ENCODE measurements at places on chromosomes 1 and 21.

DNA sequence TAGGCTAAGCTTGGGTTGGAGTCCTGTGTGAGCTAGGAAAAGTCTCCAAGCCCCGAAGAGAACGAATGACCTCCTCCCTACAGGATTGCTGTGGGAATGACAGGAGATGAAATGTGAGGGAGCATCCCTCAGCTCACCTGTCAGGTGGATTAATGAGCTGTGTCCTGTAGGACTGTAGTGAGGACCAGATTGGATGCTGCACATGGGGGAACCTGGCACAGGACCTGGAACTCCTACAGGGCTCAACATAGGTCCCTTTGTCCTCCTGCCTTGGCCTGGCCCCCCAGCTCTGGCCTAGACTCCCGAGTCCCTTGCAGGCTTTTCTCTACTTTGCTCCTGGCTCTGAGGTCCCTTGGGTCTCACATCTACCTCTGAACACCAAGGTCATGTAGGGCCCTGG, 155.7 kb downstream of the PTPRU start:
- no peak for DNase-seq

- DNase-seq = no peak
Measured at GRCh38 chr1:207866471-207867135, 44.3 kb downstream of the CD34 start.

- DNase-seq = no peak
Measured at GRCh38 chr1:185398022-185398421, 81.0 kb upstream of the IVNS1ABP start.

GRCh38 chr1:12573015-12573825, 44.8 kb downstream of the DHRS3 start:
- DNase-seq = no peak

- DNase-seq = no peak
Measured at GRCh38 chr1:42454403-42454802, 1.4 kb downstream of the ZMYND12 start.

DNA sequence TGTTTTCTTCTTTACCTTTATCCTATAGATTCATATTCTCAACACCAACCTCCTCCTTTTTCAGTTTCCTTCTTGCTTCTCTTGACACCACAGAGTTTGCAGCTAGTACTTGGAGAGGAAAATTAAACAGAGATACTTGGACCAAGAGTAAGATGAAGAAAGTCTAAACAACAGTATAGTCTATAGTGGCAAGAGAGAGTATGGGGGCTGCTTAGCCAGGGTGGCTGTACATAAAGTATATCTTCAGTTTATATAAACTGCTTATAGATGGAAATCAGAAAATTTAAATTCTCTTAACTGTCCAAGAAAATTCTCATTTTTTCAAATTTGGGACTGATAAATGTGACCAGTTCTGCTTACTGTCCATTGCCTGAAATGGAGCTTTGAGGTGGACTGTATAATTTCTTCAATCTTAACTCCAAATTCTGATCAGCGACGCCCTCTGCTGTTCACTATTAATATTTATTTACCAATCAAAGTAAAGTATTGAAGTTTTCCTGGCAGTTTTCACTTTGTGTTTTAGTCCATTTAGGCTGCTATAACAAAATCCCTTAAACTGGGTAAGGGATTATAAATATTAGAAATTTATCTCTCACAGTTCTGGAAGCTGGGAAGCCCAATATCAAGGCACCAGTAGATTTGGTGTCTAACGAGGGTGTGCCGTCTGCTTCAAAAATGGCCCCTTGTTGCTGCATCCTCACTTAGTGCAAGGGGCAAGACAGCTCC, 14.8 kb upstream of the METTL18 start:
- no peak for DNase-seq

DNA sequence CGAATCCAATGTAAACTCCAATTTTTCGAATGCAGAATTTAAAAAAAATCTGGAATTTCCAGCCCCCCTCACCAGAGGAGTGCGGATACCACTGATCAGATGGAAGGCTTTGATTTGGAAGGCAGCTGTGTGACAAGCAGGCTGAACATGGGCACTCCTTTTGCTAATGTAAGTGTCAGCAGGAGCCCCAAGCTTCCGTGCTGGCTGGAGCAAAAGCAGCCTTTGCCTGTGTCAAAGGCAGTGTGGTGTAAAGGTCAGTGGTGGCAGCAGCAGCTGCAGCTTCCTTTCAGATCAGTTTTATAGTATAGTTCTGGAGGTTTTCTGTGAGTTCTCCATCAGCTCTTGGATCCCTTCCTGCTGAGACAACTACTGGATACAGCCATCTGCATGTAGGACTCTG, 259.9 kb downstream of the CTH start:
- DNase-seq = no peak

GRCh38 chr1:57874418-57874877, 450.6 kb upstream of the DAB1 start:
- no peak for DNase-seq

- DNase-seq = no peak
Measured at GRCh38 chr1:22749919-22750684, 39.5 kb downstream of the EPHB2 start.

DNA sequence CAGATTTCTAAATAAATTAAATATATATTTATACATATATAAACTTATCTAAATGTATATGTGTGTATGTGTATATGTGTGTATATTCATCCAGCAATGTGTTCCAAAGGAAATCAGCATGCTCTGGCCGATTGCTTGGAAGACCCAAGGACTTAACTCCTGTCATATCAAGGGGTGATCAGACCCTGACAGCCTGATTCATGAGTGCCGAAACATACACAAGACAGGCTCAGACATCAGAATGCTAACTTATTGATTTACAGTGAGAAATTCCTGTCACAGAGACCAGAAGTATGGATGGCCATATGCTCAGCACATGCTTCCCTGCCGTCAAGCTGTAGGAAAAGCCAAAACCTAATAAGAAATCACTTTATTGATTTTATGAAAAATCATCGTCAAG, 545.1 kb upstream of the NR5A2 start:
- DNase-seq = no peak

DNA sequence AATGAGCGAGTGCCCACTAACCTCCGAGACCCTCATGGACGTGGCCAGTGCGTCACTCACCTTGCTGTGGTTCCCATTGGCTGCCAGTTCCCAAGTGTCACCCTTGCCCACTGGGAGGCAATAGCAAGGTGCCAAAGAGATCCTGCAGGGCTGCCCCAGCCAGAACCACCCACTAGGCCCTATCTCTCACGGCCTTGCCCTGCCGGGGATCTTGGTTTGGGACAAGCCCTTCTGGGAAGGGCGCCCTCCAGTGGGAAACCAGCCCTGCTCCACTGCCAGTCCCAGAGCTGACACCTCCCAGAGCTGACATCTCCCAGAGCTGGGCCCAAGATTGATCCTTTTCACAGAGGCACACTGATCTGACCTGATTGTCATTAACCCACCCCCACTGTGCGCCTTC, 2.1 kb upstream of the SELENON start:
- DNase-seq = no peak

- DNase-seq = peak; percentile 47
Measured at GRCh38 chr1:84301004-84301784, at the start of gene SAMD13. SAMD13 (plus strand) TSS chr1:84301708; CDS start chr1:84303235, 1,527 bp downstream.

DNA sequence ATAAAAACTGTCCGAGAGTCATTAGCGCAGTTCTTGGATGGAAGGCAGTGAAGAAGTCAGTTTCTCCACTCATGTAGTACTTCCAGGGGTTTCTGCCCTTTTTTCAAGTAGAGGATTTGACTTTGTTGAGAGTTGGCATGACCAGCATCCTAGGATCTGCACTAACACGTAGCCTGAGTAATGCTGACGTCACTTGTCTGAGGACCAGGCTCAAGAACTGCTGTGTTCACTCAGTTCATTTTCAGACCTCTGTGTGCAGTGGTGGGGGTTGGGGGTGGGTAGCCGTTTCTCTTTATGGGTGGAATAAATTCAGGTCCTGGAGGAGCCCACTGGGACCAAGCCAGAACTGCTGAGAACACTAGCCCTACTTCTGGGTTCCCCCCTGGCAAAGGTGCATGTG, 53.3 kb downstream of the MRPS6 start:
- DNase-seq = no peak

DNA sequence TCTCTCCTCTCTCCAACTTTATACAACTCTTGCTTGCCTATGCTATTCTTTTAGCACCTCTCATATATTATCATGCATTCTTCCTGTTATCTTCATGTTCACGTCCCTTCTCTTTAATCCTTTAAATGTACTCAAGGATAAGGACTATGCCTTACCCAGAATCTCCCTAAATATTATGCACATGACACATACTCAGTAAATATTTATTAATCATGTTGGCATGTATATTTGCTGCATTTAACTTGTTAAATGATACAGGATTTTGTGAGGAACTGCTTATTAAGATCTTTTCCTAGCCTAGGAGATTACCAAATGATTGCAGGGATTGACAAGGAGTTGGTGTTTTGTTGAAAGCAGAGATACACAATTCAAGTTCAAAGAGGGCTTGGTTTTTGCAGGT, 109.4 kb downstream of the RGS2 start:
- DNase-seq = no peak

GRCh38 chr1:211648980-211649934, 26.2 kb downstream of the NEK2 start:
- DNase-seq = no peak

DNA sequence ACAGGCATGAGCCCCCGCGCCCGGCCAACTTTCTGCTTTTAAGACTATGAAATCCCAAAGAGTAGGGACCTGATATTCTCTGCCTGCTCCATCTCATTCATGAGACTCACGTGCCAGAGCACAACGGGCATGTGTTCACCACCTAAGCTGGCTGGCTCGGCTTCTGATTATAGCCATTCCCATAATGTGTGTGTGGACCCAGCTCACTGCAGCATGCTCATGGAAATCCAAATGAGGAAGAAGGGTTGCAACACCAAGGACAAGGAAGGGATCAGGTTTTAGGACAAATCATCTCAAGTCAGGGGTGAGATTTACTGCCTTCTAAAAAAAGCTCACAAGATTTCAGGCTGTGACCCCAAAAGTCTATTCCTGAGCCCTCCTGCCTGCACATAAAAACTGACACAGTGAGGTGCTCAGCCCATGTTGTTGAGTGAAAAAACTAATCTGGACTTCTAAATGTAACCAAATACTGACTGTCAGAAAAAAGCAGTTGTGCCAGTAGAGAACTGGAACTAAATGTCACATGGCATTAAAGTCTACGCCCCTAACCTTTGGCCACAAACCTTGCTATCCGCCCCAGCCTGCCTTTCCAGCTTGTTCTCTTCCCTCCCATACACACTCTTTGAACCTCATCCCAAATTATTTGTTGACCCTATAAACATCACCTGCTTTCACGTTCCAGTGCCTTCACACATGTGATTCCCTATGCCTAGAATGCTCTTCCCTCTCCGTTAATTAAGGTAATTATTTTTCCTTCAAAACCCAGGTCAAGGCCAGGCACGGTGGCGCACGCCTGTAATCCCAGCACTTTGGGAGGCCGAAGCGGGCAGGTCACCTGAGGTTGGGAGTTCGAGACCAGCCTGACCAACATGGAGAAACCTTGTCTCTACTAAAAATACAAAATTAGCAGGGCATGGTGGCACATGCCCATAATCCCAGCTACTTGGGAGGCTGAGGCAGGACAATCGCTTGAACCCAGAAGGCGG, 9.1 kb upstream of the COA7 start:
- no peak for DNase-seq

DNA sequence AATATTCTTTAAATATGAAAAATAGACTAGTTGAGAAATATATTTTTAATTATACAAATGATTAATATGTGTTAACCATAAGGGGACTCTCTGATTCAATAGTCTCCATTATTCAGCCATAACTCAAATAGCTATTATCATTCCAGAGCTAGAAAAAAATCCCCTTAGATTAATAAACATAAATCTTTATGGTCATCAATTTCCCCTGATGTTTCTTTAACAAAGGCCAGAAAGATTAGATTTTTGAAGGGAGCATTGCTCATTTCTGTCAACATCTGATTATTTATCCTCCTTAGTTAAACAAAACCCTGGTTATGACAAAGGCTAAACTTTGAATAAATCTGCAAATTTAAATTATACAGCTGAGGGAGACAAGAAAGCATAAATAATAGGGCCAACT, 215.7 kb downstream of the PLA2G4A start:
- no peak for DNase-seq

DNA sequence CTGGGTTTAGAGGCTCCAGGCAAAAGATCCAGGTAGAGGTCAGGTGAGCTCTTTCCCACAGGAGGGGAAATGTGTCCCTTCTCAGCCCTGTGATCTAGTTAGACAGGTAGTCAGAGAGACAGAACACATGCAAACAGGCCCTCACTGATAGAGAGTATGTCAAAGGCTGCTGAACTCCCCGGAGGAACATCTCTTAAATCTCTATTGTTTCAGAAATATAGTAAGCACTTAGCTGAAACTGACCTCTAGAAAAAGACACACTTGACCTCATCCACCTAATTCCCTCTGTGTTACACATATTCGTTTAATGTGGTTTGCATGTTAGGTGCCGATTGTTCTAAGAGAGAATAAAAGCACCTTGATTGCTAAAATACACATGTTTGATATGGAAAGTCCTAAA, 23.3 kb downstream of the SUSD4 start:
- DNase-seq = no peak

DNA sequence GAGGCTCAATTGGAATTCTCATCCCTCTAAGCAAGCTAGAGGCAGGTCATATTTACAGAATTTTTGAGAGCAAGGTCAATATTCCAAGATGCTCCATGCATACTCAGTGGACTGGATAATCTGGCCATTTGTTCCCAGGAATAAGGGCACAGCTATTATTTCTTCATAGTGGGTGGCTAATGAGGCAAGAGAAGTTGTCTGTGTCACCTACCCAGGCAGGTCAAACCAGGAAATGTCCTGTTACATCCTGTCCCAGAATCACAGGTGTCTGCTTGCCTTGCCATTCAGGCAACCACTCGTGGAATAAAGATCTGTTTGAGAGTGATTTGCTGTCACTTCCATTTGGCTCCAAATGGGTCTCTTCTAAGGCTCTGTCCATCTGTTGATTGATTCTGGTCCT, 85.2 kb upstream of the ZP4 start:
- DNase-seq = no peak

GRCh38 chr21:37606549-37606948, 240.0 kb downstream of the DYRK1A start:
- no peak for DNase-seq

DNA sequence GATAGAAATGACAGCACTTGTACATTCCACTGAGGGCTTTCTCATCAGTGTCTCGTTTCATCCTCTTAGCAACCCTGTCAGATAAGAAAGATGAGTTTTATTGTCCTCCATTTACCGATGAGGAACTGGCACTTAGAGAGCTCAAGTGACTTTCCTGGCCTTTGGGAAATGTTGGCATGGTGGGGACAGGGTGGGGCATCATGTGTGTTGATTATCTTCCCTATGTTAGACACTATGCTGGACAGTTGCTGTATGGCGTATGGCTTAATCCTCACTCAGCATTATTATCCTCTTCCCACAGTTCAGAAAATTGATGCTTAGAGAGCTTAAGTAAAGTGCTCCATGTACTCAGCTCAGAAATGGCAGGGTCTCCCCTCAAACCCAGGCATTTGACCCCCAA, 163.2 kb downstream of the CAMTA1 start:
- DNase-seq = no peak

- no peak for DNase-seq
Measured at GRCh38 chr1:191707288-191707687, 451.0 kb upstream of the RGS18 start.

GRCh38 chr1:57293214-57293613, 130.6 kb downstream of the DAB1 start:
- DNase-seq = no peak

Data from NCI-H1436 treated with DMSO at 0.1 percent for 48 hours (cell line).